ENCODE measurements at places on chromosomes 6 and 20.

- no peak for DNase-seq
Measured at GRCh38 chr6:34301408-34301807, 52.6 kb upstream of the SMIM29 start.

GRCh38 chr20:60559462-60559861 is 601.2 kb downstream of the CDH26 start:
- no peak for DNase-seq

GRCh38 chr6:30682143-30683117 is 4.0 kb downstream of the PPP1R18 start:
- DNase-seq: no peak

DNA sequence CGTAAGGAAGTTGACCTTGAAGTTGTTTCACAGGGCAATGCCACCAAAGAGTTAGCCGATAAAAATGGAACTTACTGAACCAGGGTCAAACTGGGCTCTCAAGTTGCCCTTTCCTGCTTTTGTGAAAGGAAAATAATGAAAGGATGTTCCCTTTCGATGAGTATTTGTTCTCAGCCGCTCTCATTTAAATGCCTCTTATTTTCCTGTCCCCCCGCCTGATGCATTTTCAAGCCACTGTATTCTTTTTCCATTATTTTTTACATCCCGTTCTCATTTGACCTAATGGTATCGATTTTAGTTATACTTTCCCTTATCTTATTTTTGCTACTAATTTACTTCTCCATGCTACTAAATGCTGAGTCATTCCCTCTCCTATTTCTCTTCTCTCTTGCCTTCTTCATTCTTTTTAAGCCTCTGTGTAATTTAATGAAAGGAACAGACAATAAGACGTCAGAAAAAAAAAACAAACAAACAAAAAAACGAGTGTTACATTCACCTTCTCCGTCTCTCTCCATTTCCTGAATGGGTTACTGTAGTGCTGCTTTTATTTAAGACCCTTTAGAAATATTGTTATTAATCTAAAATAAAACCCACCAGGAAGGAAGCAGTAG is 655 bp upstream of the NDUFAF4 start:
- DNase-seq: no peak

DNA sequence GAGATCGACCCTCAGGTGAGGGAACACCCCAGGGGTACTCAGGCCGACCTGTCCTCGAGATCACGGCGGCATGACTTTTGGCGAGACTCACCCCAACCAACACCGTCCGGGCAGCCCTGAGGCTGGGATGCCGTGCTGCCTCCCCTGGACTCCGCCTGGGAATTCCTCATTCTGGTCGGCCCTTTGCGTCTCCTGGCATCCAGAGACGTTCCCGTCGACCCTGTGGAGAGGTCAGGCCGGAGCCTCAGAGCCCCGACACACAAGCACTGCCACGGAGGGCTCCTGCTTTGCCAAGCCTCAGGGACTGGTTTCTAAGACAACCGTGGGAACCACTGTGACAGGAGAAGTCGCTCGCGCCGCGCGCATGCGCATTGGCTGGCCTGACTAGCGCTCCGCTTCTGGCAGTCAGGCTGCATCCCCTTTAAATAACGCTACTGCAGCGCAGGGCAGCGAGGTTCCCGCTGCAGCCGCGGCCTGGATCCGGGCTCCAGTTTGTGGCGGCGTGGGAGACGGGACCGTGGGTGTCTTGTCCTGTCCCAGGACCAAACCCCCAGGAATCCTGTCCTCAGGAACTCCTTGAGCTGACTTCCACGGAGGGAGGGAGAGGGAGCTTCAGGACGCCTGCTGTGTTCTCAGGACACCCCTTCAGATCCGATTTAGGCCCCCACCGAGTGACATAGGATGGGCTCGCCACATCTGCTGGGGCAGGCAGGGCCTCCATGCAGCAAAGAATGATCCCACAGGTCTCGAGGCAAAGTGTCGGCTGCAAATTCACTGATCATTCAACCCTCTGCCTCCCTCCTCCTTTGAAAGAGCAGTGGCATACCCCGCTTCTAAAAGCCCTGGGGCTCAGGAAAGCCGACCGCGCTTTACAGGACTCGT is 163.2 kb upstream of the ZNF337 start:
- no peak for DNase-seq
